HepG2 (cell line): ENCODE measurements at places on chromosomes 12 and 14. TPM values are rescaled to one million over a fixed set of nuclear protein-coding genes. Genes with fewer than 3 reads are reported as not detected.
A peak's percentile ranks its signal among the peaks of the same experiment; 100 is the strongest.

The TMCC3 gene
- total RNA-seq, result not detected in 2 replicates

The C3AR1 gene
- total RNA-seq, result not detected in 2 replicates

The CRIP1 gene
- 53.9 and 59.7 TPM in 2 replicates for total RNA-seq

The CNOT2 gene
- total RNA-seq, result 76.6 and 82.7 TPM in 2 replicates

The HSPA2 gene
- total RNA-seq, result 0.27 and 0.28 TPM in 2 replicates

- H3K36me3 ChIP-seq, result no peaks in the 10 kb centered on the region
- H3K4me3 ChIP-seq, result no peak overlapping the region
- DNase-seq, result no peak
- H3K4me1 ChIP-seq, result peaks cover 90% of the 10 kb centered on the region
- no peak overlapping the region for H3K27ac ChIP-seq
These were observed 1.7 kb upstream of the SYNE3 start for GRCh38 chr14:95518045-95518751.

- peaks cover 20% of the 10 kb centered on the region for H3K36me3 ChIP-seq
- peaks cover 50% of the 10 kb centered on the region for H3K4me1 ChIP-seq
- peak within 1 kb of the TSS; percentile 99 for H3K27ac ChIP-seq
- peak; percentile 82 for DNase-seq
- H3K4me3 ChIP-seq, result peak within 1 kb of the TSS; percentile 96
These were observed at the start of gene ERBB3 for GRCh38 chr12:56079723-56080555. Gene ERBB3 (plus strand): TSS chr12:56080165. CDS start chr12:56080301, 136 bp downstream.

GRCh38 chr14:77290705-77291104, 19.7 kb upstream of the NGB start:
- H3K36me3 ChIP-seq, result peaks cover 28% of the 10 kb centered on the region; the same call in 2 of the 3 replicates
- DNase-seq, result no peak
- H3K27ac ChIP-seq, result no peak overlapping the region
- no peaks in the 10 kb centered on the region for H3K27me3 ChIP-seq
- H3K4me1 ChIP-seq, result no peaks in the 10 kb centered on the region

- H3K4me3 ChIP-seq, result no peak overlapping the region
- no peak for DNase-seq
- peaks cover 52% of the 10 kb centered on the region for H3K27me3 ChIP-seq
These were observed 28.2 kb upstream of the TMEM179 start for GRCh38 chr14:104632781-104633180.

DNA sequence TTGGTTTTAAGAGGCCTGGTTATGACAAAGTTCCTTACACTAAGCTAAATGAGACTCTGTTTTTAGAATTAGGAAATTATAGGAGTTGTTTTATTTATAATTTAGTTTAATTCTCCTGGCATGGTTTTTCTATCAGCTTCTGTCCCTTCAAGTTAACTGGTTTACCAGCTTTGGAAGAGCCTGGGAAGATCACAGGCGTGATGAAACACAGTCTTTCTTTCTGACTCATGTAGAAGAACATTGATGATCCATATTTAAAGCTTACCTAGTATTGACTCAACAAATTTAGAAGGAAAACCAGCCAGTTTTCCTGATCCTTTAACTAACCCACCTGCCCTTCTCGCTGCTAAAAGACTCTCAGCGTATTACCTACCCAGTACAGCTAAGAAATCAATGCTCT, 155.2 kb downstream of the TGFB3 start:
- no peak for DNase-seq
- H3K27ac ChIP-seq, result peak overlapping the region; percentile 83
- peaks cover 46% of the 10 kb centered on the region for H3K4me1 ChIP-seq
- H3K27me3 ChIP-seq, result no peaks in the 10 kb centered on the region
- H3K4me3 ChIP-seq, result no peak overlapping the region

DNA sequence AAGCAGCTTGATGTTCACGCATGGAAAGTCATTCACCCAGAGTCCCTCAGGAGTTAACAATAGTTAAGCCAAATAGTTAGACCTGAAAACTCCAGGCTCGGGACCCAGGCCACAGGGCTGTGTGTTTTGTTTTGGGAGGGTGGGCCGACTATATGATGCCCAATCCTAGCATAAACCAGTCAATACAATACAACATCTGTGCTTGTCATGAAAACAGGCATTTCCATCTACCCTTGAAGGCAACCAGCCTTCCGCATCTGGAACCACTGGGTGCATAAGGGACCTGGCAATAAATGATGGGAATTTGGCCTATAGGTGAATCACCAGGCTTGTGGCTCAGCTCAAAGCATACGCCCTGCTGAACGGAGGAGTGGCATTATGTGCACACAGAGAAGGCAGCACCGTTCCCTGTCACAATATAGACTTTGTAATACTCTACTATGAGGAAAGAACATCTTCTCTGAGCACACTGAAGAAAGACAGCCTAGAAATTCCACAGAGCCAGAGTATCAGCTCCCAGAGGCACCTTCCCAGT, 91.0 kb upstream of the FOXN3 start:
- no peaks in the 10 kb centered on the region for H3K36me3 ChIP-seq
- DNase-seq, result no peak
- H3K27me3 ChIP-seq, result no peaks in the 10 kb centered on the region
- H3K4me3 ChIP-seq, result no peak overlapping the region
- peaks cover 26% of the 10 kb centered on the region for H3K4me1 ChIP-seq

DNA sequence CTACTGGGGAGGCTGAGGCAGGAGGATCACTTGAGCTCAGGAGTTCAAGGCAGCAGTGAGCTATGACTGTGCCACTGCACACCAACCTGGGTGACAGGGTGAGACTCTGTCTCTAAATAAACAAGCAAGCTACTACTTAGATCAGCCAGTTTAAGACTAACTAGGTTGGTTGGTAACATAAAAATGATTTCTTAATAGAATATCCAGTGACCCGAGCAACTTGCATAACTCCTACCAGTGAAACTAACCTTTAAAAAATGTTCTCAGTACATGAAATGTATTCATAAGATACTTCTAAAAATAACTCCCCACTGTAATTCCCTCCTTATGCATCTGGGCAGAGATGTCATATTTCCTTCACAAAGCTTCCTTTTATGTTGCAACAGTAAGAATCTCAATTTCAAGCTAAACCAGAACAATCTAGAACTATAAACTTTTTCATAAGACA, 15.9 kb downstream of the TAOK3 start:
- H3K36me3 ChIP-seq, result no peaks in the 10 kb centered on the region
- no peak overlapping the region for H3K27ac ChIP-seq
- DNase-seq, result no peak
- peaks cover 47% of the 10 kb centered on the region for H3K4me1 ChIP-seq

GRCh38 chr12:118103601-118104382, at the start of gene VSIG10:
Gene VSIG10 (minus strand): TSS chr12:118104011. CDS start chr12:118103671, 340 bp downstream.
- DNase-seq, result peak; percentile 71
- no peaks in the 10 kb centered on the region for H3K27me3 ChIP-seq
- peak within 1 kb of the TSS; percentile 79 for H3K27ac ChIP-seq
- peaks cover 41% of the 10 kb centered on the region for H3K4me1 ChIP-seq
- H3K36me3 ChIP-seq, result no peaks in the 10 kb centered on the region
- H3K4me3 ChIP-seq, result peak within 1 kb of the TSS; percentile 82

DNA sequence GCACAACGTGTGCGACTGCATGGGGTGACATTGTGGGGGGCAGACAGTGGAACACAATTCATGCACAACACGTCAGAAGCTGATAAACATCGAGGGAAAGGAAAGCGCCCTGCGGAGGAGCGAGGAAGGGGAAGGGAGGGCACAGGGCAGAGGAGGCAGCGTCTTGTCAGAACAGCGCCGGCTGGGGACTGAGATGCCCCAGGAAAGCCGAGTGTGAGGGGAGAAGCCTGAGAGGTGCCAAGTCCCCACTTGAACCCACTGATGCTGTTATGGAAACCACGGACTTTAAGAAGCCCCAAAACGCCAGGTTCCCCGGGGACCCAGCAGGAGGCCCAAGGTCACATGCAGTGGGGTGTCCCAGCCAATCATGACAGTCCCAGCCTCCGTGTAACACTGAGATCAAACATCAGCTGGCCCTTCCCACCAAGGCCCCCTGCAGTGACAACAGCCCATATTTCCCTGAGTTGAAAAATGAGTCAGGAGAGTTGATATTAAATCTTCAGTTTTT, 70.0 kb downstream of the GALNT9 start:
- DNase-seq, result no peak
- no peak overlapping the region for H3K27ac ChIP-seq
- H3K27me3 ChIP-seq, result peaks cover 93% of the 10 kb centered on the region
- H3K4me3 ChIP-seq, result no peak overlapping the region
- no peaks in the 10 kb centered on the region for H3K4me1 ChIP-seq

DNA sequence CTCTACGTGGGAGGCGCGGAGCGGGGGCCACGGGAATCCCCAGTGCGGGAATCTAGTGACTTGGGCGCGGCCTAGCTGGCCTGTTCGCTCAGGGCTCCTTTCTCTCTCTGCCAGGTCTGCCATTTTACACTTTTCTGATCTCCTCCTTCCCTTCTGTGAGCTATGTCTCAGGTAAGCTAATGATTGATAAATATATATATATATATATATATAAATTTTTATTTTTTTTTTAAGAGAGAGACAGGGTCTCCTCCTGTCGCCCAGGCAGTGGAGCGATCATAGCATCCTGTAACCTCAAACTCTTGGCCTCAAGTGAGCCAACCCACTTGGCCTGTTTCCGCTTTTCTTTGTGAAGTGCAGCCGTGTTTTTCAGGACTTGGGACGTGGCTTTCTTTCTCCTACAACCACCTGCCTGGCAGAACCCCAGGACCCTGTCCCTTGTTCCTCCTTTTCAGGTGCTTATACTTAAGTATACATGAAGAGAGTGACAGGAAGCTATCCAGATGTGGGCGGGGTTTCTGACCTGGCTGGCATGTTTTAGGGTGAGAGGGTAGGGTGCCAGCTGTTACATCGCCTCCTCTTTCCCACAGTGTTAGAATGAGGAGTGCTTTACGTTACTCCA, 547 bp downstream of the ZNF140 start:
- peaks cover 32% of the 10 kb centered on the region for H3K36me3 ChIP-seq
- peak overlapping the region; percentile 95 for H3K4me3 ChIP-seq
- no peaks in the 10 kb centered on the region for H3K27me3 ChIP-seq
- no peak for DNase-seq

GRCh38 chr14:52875707-52876106, 75.1 kb downstream of the FERMT2 start:
- peaks cover 69% of the 10 kb centered on the region for H3K36me3 ChIP-seq
- no peak overlapping the region for H3K4me3 ChIP-seq
- DNase-seq, result no peak
- no peaks in the 10 kb centered on the region for H3K27me3 ChIP-seq
- H3K4me1 ChIP-seq, result no peaks in the 10 kb centered on the region

DNA sequence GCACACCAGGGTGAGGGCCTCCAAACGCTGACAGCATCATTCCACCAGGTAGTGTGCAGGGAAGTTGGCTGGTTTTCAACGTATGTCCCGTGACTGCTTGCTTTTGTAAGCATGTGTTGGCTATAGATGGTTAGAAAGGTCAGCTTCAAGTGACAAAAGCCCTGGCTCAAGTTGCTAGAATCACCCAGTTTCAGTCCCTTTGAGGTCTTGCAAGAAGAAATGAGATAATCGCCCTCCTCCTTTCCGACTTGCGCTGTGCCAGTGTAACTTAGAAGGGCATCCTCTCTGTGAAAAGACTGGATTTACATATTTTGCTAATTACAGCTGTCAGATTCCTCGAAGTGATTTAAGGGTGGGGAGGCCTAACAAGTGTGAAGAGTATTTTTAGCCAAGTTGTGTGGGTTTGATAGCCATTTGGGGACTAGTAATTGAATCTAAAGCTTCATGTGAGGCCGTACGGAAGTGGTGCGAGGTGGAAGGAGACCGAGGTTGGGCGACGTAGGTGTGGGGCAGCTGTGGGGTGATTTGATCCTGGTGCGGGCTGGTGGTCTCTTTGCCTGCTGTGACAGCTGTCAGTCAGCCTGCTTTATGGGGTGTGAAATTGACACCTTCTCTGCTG, 94.7 kb downstream of the CHST11 start:
- H3K4me1 ChIP-seq, result no peaks in the 10 kb centered on the region
- H3K27me3 ChIP-seq, result no peaks in the 10 kb centered on the region
- DNase-seq, result no peak
- no peak overlapping the region for H3K27ac ChIP-seq
- no peak overlapping the region for H3K4me3 ChIP-seq

- no peak overlapping the region for H3K4me3 ChIP-seq
- no peak for DNase-seq
- no peaks in the 10 kb centered on the region for H3K36me3 ChIP-seq
- H3K27ac ChIP-seq, result no peak overlapping the region
These were observed 381.9 kb downstream of the SLC16A7 start for GRCh38 chr12:59977779-59978178.

- H3K36me3 ChIP-seq, result no peaks in the 10 kb centered on the region
- H3K4me1 ChIP-seq, result peaks cover 35% of the 10 kb centered on the region
- peaks cover 18% of the 10 kb centered on the region for H3K27me3 ChIP-seq
- H3K4me3 ChIP-seq, result no peak overlapping the region
- H3K27ac ChIP-seq, result no peak overlapping the region
- no peak for DNase-seq
These were observed 5.0 kb upstream of the CCND2 start for GRCh38 chr12:4268329-4269181.

DNA sequence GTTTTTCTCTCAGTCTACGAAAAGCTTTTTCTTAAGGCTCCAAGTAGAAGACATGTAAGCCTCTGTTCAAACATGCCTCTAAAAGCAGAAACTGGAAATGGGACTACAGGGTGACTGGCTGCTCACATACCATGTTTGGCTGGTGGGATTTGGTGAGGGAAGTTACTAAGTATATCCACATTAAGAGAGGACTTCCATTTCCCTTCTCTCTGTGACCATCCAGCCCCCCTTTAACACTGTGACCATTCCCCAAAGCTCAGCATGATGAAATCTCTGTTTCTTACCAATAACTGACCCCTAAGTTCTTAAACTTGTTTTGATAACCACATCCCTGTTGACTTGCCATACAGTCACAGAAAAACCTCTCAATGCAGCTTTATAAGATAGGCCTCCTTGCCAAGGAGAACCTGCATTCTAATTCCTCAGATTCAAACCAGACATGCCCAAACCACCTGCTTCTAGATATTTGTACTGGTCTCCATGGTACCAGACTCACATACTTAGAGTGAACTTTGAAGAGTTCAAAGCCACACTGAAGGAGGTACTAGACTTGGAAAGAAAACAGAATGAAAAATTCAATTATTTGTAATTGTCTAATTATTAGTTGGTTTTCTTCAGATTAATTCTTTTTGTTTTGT, 102.2 kb downstream of the VEZT start:
- no peaks in the 10 kb centered on the region for H3K36me3 ChIP-seq
- no peaks in the 10 kb centered on the region for H3K27me3 ChIP-seq
- no peak overlapping the region for H3K4me3 ChIP-seq
- H3K4me1 ChIP-seq, result peaks cover 62% of the 10 kb centered on the region
- H3K27ac ChIP-seq, result no peak overlapping the region

DNA sequence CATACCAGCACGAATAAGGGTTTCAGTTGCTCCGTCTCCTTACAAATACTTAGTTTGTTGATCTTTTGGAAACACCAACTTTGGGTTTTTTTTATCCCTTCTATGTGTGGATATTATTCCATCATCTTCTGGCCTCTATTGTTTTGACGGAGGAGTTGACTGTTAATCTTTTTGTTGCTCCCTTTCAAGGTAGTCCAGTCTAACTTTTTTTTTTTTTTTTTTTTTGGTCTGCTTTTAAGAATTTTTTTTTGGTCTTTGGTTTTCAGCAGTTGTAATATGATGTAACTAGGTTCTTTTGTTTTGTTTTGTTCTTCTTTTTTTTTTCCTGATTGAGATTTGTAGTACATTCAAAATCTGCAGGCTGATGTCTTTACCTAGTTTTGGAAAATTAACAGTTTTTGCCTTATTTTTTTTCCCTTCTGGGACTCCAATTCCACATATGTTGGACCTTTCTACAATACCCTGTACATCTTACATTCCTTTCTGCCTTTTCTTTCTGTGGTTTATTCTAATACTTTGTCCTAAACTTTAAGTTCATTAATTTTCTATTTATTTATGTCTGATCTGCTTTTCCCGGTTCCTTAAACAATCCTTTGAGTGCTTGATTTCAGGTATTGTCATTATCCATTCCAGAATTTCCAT, 54.9 kb downstream of the DNAH10 start:
- no peak overlapping the region for H3K4me3 ChIP-seq
- no peak for DNase-seq
- no peaks in the 10 kb centered on the region for H3K36me3 ChIP-seq
- no peaks in the 10 kb centered on the region for H3K27me3 ChIP-seq

- no peaks in the 10 kb centered on the region for H3K27me3 ChIP-seq
- no peak overlapping the region for H3K4me3 ChIP-seq
- no peaks in the 10 kb centered on the region for H3K4me1 ChIP-seq
These were observed 43.6 kb upstream of the KCNH5 start for GRCh38 chr14:63088865-63089264.
